ENCODE measurements at places on chromosomes 2 and 18.

DNA sequence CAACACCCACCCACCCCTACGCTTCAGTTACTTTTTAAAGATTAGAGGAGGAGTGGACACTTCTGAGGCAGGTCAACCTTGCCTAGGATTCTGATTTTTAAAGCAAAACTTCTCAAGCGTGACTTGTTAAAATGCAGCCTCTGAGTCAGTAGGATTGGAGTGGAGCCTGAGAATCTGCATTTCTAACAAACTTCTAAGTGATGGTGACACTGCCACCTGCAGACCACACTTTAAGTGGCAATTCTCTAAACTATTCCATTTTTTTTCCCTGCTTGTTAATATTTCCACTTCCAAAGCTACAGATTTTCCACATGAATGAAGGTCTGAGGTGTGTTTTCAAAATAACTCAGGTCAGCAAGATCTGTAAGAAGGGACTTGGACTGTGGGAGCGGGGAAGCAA lies 171.1 kb upstream of the CCDC150 start:
- no peak for DNase-seq

DNA sequence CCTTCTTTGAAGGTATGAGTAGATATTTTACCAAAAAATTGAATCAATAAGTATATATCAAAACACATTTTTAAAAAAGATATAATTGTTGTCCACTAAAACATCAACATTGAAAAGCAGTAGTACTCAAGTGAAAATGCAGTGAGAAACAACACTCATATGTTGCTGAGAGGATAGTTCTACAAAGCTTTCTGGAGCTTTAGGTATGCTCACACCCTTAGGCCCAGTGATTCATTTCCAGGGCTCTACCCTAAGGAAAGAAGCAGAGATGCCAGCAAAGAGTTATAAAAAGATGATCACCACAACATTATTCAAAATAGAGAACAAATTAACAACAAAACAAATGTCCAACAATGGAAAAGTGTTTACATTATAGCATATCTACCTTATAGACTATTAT lies 197.3 kb upstream of the CCDC150 start:
- DNase-seq: no peak

- DNase-seq: no peak
These were observed 40.4 kb downstream of the EN1 start for GRCh38 chr2:118806797-118807667.

DNA sequence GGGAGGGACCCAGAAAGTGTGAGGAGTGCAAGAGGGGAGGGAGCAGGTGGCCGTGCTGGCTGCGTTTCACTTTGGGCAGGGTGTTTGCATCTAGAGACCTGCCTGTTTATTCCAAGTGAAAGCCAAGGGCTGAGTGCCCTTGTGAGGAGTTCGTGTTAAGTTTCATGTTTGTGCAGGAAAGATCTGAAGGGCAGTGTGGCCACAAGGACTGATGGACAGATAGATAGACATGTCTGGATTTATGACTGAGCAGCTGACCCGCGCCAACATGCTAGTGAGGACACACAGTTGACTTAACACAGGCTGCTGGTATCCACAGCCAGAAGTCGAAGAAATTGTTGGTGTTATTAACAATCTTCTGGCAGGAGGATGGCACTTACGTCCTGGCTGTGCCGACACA lies 387.6 kb upstream of the TNP1 start:
- DNase-seq: no peak

DNA sequence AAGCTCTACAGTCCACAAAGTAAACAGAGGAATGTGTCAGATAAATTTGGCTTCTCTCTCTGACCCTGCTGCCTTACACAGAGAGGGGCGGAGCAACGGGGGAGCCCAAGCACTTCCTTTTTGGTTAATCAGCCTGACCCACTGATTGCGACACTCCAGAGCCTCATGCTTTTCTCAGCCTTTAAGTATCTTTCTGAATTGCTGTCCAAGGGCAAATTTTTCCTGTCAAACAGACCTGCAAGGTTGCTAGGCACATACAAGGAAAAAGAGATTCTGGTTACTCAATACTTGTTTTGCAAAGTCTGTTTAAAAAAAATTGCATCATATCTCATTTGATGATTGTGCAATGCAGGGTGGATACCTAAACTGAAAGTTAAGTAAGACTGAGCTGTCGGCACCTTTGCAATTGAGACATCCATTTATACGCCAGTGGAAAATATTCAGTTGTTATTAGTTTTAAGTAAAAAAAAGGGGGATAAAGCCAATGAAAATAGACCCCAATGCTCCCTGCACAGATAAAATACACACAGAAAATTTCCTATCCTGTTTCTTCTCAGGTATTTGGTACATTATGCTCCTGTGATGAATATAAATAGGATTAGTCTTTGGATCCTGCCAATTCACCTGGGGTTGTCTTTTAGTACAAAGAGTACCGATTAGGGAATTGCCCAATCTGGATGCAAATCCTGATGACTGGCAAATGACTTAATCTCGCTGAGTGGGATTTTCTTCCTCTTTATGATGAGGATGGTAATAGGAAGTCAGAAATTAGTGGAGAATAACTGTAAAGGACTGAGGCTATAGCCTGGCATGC lies 260.2 kb upstream of the TRIB2 start:
- DNase-seq: peak; percentile 63

GRCh38 chr18:79875931-79876461 lies 75.5 kb downstream of the SLC66A2 start:
- DNase-seq: no peak

DNA sequence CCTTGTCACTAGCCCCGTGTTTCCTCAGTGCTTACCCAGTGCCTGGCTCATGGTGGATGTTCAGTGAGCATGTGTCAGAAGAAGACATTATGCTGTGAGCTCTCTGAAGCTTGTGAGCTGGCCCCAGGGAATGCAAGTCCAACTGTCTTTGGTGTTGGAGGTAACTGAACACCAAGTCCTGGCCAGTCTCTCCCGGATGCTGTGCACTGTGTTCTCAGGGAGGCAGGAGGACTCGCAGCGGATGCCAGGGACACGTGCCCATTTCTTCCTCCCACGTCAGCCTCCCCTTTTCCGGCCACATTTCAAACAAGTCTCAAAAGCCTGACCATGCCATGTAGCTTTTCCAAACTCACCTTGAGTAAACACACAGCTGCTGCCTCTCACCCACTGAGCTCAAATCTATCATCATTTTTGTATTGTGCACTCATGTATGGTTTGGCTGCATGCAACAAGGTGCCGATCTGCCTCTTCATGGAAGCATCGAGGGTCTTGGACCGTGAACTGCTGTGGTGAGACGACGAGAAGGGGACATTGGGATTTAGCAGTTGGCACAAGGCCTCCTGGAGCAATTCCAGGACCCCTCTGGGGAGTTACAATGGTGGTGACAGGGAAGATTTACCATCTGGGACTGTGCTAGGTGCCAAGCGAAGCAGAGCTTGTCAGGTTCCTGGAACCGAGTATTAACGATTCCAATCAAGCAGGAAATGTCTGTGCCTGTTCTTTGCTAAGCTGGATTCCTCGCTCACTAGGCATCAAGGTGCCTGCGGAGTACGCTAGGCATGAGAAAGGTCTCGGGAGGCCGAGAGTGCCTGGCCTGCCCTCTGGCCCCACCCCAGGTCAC lies 44.4 kb upstream of the MGAT4A start:
- no peak for DNase-seq

DNA sequence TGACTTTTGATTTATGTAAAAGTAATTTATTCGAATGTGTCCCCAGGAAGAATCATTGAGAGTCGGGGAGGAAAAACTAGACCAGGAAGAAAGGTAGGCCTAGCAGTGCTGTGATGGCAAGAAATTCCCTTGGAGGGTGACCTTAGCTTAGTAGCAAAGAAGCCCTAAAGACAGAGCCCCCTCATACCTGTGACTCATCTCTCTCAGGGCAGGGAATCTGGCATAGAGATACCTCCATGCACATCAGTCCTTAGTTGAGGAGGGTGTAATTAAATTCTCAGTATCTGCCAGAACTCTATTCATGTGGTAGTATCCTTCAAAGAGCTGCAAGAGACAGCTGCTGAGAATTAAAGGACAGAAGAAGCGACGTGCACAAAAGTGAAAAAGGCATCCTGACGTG lies 360.3 kb downstream of the FBXO15 start:
- no peak for DNase-seq

GRCh38 chr2:164882276-164882675 lies 40.7 kb upstream of the COBLL1 start:
- DNase-seq: no peak

DNA sequence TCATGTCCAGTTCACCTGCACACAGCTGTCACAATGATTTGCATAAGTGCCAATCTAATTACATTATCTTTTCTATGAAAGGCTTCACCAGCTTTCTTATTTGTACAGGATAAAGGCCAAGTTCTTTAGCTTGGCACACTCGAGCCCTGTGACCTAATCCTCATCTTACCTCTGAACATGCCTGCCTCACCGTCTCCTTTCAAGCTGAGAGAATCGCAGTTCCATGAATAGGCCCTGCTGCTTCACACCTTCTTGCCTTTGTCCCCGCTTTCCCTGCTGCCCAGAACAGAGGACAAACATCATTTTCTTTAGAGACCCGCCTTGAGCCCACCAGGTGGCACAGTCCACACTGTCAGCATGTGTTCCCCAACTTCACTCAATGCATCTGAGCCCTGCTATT lies 1094.7 kb downstream of the BCL11A start:
- no peak for DNase-seq

DNA sequence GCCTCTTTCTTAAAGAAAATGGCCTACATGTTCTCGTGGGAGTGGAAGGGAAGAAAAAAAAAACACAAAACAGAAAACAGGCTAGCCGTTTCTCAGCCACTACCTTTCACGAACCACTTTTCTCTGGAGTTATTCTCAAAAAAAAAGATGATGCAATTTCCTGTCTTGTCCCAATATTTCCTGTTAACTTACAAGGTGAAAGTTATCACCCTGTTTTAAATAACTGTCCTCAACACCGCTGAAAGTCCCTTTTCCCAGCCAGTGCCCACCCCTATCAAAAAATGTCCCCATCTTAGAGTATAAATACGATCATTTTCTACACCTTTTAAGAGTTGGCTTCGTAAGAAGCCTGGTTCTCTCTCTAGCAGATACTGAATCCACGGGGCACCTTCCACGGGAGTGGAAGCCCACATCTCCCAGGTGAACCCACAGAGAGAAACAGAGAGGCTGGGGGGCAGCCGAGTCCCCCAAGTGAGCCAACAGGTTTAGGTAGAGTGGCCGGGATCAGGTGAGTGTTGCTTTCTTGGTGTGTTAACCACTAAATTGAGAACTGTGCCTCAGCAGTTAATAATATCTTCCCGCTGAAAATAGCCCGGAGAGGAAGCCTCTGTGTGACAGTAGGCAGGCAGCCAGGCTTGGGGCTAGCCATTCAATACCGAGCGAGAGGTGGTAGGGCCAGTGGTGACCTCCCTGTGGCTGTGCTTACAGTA lies 15.9 kb downstream of the SMAD7 start:
- no peak for DNase-seq

DNA sequence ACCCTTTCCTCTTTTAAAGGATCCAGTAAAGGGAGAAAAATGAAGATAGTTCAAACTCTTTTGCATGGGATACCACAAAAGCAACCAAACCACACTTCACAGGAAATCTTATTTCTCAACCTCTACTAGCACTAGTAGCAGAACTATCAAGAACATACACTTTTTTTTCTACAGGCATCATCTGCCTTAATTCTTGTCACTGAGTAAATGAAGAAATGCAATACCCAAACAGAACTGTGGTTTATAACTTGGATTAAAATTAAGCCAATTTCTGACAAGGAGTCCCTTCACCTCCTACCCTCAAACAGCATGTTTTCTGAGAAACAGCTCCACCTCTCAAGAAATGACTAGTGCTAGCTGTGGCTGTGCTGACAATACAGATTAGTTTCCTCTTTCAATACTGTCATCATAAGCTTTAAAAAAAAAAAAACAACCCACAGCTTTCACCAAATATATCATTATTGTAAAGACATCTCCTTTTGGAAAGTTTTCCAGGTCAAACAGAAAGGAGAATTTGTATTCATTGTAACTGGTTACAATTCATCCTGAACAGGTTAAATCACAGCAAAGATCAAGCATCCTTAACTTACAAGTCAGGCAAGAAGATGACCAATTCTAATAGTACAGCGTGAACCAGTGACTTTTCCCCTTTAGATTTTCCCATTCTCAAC lies 44.4 kb downstream of the PTPN2 start:
- peak; percentile 75 for DNase-seq

DNA sequence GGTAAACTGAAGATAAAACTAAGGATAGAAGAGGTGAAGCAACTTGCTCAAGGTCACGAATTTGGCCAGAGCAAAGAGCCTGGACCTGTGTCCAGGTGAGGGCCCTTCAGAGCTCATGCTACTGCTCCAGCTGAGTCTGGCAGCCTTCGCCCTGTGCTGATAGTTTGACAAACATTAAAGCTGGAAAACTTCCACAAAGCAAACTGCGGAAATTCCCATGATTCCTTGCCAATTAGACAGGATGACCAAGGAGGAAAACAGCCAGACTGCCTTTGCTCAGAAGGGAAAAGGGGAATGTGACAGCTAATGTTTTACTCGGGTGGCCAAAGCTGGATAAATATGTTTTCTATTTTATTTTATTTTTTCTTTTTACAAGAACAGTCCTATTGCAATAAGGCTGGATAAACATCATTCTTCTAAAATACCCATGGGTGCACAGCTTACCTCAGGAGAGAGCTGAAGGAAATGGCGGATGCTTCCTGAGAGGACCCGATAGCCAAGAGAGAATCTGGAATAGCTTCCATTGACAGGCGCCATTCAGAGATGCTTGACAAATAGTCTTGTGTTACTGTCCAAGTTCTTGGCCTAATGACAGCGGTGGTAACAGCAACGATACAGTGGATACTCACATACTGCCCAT lies 5.3 kb upstream of the CTAGE1 start:
- DNase-seq: no peak

DNA sequence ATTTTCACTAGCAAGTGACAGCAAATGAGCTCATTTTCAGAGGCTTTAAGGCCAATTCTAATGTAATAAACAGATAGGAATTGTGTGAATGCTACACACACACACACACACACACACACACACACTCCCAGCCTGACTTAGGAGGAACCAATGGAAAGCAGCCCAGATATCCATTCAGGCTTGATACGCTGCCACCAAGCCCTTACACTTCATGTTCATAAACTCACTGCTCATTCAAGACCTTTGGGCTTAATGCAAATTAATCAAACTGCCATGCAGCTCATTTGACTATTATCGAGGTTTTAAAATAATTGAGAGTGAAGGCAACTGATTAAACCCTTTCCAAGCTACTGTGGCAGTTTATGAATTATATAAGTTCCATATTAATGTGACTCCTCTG lies 298.9 kb upstream of the NCKAP5 start:
- no peak for DNase-seq

DNA sequence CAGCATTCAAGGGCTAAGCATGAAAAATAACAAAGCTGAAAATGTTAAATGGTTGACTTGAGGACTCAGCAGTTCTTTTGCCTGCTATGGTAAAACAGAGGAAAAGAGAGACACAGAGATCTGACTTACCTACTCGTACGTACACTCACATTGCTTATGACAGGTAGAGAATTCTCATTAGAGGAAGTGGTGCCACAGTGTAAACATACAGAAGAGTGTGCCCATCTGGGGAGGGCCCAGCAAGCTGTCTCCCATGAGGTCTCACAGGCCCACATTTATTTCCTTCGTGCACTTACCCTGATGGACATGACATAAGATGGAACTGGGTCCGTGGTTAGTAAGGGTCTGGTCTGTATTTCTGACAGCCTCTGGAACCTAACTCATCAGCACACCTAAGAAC lies 729.1 kb downstream of the BCL11A start:
- no peak for DNase-seq

GRCh38 chr18:3596637-3597384 lies 146.8 kb downstream of the TGIF1 start:
- DNase-seq: peak; percentile 69

GRCh38 chr2:239181903-239182581 lies 218.8 kb downstream of the HDAC4 start:
- no peak for DNase-seq
